ENCODE measurements at places on chromosomes 12 and 14.

GRCh38 chr12:58917699-58918468 is 2.4 kb downstream of the LRIG3 start:
- no peak for DNase-seq

DNA sequence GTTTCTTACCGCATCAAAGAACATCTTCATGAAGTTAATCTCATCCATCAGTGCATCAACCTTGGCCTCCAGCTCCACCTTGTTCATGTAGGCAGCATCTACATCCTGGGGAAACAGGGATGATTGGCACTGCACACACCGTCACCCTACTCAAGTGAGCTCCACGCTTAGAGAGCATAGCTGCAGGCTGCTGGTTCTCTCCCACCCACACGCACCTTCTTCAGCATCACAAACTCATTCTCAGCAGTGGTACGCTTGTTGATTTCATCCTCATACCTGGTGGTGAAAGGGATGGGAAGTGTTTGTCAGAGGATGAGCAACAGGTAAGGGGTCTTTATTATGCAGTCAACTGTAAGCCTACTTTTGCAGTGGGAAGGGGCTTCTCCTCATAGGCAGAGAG is 2.3 kb downstream of the KRT5 start:
- DNase-seq, result peak; percentile 80

GRCh38 chr14:62126879-62127478 is 364.8 kb downstream of the SNAPC1 start:
- DNase-seq, result peak; percentile 61

DNA sequence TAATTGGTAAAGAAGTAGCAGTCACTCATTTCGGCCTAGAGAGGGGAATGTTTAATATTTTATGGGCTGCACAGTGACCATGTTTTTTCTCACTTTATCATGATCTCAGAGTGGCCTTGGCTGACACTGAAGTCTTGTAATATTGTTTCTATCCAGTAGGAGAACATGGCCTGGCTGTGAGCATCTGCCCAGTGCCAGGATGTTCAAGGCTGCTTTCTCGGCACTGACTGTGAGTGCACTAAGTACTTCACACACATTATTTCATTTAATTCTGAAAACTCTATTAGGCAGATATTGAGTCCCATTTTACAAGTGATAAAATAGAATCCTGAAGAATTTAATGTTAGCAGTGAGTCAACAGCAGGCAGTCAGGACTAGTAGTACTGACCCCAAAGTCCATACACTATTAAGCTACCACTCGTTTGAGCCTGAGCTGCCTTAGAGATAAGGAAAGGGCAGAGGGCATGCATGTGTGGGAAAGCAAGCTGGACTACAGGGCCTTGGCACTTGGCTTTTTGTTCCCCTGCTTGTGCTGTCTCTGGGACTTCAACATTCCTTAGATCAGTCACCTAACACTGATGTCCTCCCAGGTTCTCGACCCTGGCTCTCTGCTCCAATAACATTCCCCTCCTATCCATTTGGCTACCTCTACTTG is 42.2 kb upstream of the APPL2 start:
- no peak for DNase-seq

DNA sequence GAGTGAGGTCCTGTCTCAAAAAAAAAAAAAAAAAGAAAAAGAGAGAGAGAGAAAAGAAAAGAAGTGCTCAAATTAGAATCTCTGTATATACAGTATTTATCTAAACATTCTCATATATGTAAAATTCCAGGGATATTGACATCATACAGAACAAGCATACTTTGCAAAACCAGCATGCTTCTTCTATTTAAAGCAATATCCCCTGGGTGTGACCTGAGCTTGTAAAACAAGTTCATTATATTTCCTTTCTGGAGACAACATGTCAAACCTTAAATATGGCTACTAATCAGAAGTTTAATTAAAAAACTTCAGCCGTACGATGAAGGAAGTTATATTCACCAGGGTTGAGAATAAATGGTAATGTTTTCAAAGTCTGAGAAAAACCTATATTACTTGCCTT is 175.8 kb upstream of the HMGA2 start:
- DNase-seq, result no peak

GRCh38 chr12:61655241-61655640 is 605.0 kb upstream of the USP15 start:
- no peak for DNase-seq

GRCh38 chr14:20934148-20934762 is 21.0 kb upstream of the RNASE2 start:
- DNase-seq, result no peak

GRCh38 chr14:96424109-96424989 is 32.4 kb downstream of the AK7 start:
- DNase-seq, result peak; percentile 77

- no peak for DNase-seq
Observed at GRCh38 chr12:128276471-128276870, 9.5 kb downstream of the TMEM132C start.

GRCh38 chr14:105525861-105526775 is at the start of gene TMEM121:
TMEM121 (plus strand) TSS chr14:105526583; CDS start chr14:105528835, 2,252 bp downstream.
- DNase-seq, result no peak

DNA sequence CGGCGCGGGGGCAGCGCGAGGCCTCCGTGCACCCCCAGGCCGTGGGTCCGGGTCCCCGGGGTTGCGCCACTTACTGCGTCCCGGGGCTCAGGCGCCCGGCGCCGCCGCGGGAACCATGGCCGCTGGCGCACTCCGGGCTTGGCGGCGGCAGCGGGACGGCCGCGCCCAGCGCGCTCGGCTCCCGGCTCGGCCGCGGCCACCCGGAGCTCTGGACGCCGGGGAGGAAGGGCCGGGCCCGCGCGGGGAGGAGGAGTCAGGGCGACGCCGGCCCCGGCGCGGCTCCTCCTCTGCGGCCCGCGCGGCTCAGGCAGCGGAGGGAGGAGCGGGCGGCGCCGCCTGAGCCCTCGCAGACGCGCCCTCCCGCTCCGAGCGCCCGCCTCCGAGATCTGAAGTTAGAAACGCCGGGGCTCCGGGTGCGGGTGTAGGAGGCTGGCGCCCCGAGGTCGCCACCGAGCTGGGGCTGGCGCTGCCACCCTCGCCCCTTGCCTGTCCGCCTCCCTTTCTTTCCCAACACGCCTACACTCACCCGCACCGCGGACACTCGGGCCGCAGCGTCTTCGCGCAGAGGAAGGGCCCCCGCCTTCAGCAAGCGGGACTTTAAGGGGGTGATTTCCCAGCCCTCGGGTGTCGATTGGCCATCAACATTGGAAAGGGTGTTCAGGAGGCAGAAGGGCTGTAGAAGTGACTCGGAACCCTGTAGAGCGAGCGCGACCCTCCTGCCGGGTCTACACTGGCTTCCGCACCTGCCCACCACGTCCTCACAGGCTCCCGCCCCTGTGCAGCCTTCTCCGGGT is at the start of gene NIN:
Gene NIN (minus strand): TSS at position 231 of the 794 bp plus-strand sequence. CDS start 9,106 bp downstream, outside the sequence.
- peak; percentile 85 for DNase-seq

GRCh38 chr12:10618338-10618987 is 5.1 kb upstream of the MAGOHB start:
- DNase-seq, result peak; percentile 3

GRCh38 chr14:90979515-90979914 is 80.9 kb downstream of the RPS6KA5 start:
- no peak for DNase-seq

DNA sequence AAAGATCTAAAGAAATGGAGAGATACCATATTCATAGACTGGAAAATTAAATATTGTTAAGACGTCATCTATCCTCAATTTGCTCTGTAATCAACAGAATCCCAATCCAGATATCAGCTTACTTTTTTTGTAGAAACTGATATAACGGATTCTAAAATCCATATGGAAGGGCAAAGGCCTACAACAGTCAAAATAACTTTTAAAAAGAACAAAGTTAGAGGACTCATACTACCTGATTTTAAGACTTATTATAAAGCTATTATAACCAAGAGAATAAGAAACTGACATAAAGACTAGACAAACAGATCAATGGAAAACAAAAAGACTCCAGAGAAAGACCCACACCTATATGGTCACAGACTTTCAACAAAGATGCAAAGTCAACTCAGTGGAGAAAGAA is 6.0 kb downstream of the DDX24 start:
- no peak for DNase-seq

DNA sequence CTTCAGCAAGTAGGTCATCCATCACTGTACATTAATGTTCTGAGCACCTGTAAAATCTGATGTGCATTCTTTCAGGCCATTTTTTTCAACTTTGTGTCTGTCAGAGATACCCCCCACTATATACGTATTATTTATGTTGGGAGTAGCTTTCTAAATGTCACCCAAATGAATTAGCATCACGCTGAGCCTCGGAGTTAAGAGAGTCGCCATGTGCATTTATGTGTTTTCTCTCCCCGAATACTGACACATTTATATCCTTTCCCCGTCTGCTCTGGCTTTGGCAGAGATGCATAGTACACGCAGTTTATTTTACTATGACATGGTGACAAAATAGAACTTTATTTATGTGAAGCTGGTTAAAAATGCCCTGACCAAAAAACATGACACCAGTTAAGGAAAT is 216.4 kb downstream of the SLC25A21 start:
- DNase-seq, result no peak

GRCh38 chr12:48961331-48961730 is 4.0 kb upstream of the ARF3 start:
- no peak for DNase-seq

- no peak for DNase-seq
Observed at GRCh38 chr12:115697340-115697739, 580.2 kb downstream of the MED13L start.

DNA sequence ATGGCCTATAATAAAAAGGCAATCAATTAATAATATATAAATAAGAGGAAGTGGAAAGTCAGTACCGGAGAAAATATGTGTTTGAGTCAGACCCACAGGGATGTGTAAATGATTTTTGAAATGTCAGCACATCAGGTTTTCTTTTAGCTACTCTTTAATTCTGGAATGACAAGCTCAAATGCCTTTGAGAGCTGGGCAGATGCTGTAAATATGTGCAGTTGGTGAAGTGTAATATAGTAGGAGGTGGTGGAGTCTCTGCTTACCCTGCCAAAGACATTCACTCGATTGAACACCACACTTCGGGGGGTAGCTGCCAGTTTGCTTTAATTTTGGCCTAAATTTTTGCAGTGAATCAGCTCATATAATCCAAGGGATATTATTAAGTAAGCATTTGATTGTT is 93.0 kb downstream of the PLEKHA5 start:
- DNase-seq, result no peak

- DNase-seq, result no peak
Observed at GRCh38 chr12:101002696-101003419, 207.2 kb downstream of the SLC5A8 start.

DNA sequence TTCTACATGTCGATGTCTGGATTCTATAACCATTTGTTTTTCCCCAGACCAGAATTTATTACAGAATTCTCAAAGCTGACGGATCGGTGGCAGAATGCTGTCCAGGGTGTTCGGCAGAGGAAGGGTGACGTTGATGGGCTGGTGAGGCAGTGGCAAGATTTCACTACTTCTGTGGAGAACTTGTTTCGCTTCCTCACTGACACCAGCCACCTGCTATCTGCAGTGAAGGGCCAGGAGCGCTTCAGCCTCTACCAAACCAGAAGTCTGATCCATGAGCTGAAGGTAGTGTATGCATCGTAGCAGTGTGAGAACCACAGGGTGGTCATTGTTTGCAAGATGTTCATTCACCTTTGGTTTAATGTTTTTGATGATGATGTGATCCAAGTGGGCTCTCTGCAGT is 124.0 kb downstream of the ESR2 start:
- no peak for DNase-seq

- peak; percentile 68 for DNase-seq
Observed at GRCh38 chr14:34300882-34301734, 160.9 kb downstream of the SPTSSA start.

GRCh38 chr12:120814203-120814902 is 88.7 kb downstream of the ACADS start:
- DNase-seq, result no peak

GRCh38 chr14:88911809-88912208 is 87.4 kb downstream of the TTC8 start:
- no peak for DNase-seq

- DNase-seq, result no peak
Observed at GRCh38 chr12:79367032-79367589, 323.7 kb downstream of the PAWR start.

DNA sequence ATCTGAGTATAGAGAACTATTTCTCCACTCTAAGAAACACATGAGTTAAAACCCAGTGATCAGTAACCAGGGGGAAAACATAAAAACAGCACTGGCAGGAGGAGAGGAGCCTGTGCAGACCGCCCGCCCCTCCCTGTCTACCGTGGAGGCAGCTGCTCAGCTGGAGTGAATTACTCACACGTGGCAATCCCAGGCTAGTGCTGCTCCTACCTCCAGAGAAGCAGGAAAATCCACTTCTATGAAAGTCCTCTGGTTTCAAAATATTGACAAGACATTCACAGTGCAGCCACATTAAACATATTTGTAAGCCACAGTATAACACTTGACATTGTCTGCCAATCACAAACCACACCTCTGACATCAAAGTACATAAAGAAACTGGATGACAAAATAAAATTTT is 16.7 kb downstream of the TMEM132D start:
- DNase-seq, result no peak

DNA sequence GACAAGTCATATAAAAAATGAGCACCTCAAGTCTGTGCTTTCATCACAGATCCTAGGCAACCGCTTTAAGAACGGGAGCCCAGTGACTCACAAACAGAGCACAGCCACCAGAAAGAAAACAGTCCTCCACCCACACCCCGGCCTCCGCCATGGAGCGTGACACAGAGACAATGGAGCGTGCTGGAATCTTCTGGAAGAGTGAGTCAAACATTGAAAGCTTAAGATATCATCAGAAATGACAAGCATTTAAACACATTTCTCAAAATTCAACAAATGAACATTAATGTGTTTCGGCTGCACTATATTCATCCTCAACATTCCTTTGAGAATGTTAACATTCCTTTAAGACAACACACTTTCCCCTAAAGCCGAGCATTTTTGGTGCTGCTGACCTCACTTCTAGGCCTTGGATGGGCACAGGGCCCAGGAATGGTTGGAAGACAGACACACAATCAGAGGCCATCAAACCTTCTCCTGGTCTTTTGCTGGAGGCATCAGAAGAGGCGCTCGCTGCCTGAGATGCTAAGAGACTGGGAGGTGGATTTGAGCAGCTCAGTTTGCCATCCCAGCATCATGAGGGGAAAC is 23.6 kb upstream of the TMEM132D start:
- DNase-seq, result no peak

DNA sequence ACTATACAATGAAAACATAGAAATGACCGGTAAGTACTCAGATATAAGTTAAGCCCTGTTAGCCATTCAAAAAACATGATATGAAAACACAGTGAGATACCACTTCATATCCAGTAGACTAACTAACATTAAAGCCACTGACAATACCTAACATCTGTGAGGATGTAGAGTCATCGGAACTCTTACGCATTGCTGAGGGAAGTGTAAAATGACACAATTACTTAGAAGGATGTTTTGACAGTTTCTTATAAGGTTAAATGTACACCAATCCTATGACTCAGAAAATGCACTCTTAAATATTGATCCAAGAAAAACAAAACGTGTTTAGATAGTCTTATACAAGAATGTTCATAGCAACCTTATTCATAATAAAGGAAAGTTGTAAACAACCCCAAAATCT is 782.9 kb downstream of the BCL11B start:
- no peak for DNase-seq

GRCh38 chr12:89709995-89710872 is 1.6 kb upstream of the ATP2B1 start:
- no peak for DNase-seq
